ENCODE measurements at places on chromosomes 2 and 18.

- DNase-seq = no peak
Measured at GRCh38 chr2:120014226-120014980, 1.5 kb downstream of the EPB41L5 start.

- DNase-seq = no peak
Measured at GRCh38 chr2:8737571-8738175, 55.8 kb downstream of the ID2 start.

- DNase-seq = no peak
Measured at GRCh38 chr2:189092936-189093335, 86.6 kb downstream of the COL5A2 start.

DNA sequence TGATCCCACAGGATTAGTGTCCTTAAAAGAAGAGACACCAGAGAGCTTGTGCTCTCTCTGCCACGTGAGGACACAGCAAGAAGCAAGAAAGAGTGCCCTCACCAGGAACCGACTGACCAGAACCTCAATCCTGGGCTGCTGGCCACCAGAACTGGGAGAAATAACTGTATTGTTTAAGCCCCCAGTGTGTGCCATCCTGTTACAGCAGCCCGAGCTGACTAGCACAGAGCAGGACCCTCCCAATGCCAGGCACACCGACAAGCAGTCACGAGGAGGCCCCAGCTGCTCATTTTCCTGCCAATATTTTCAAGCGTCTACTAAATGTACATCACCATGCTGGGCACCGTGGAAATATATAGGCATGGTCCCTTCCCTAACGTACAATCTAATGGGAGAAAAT lies 17.1 kb downstream of the FAM178B start:
- DNase-seq = no peak

GRCh38 chr2:23745068-23745725 lies 181.7 kb downstream of the ATAD2B start:
- DNase-seq = no peak

GRCh38 chr2:160741815-160742214 lies 248.2 kb upstream of the RBMS1 start:
- no peak for DNase-seq

GRCh38 chr18:80034852-80035406 lies 695 bp downstream of the RBFA start:
- no peak for DNase-seq

GRCh38 chr18:3450012-3450798 lies at the start of gene TGIF1:
TGIF1 (plus strand) TSS chr18:3450172; CDS start chr18:3450490, 318 bp downstream.
- peak; percentile 45 for DNase-seq

GRCh38 chr2:122804494-122804893 lies 1049.0 kb downstream of the TSN start:
- DNase-seq = no peak

- DNase-seq = no peak
Measured at GRCh38 chr2:226213717-226214116, 585.9 kb downstream of the IRS1 start.

DNA sequence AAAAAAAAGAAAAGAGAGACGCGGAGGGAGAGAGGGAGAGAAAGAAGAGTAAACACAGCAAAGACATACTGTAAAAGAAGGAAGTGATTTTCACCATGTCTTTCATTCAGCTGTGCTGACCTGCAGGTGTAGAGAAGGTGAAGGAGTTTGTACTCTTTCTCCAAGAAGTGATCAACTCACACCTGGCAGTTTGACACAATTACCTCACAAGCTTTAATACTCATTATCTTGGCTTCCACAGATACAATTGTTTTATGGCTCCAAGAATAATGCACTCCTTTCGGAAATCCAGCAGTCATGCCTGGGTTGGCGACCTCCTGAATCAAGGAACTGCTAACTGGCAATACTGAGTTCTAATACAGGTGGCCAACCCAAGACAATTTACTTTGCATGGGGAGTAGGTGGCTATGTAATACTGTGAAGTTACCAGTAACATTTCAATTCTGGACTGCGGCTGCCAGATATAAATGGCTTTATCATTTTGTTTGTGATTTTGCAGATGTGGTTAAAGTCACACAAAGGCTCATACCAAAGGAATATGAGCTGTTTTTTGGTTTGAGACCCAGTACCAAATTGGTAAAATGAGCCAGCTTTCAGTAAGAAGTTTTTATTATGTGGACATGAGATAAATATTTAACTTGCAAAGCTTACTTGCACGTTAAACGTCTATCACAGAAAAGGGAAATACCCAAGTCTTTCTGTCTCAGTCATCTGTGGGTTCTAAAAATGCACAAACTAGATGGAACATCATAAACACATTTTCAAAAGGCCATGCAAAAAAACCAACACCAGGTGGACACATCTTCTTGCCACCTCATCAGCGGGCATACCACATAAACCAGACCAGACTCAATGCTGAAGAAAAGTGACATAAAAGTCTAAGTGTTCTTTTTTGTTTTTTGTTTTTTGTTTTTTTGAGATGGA lies 69.3 kb downstream of the NCKAP5 start:
- DNase-seq = peak; percentile 27

GRCh38 chr2:70820499-70820898 lies at the start of gene CLEC4F:
CLEC4F (minus strand) TSS chr2:70820599; CDS start chr2:70820523, 76 bp downstream.
- no peak for DNase-seq

- DNase-seq = no peak
Measured at GRCh38 chr2:30686669-30687068, 120.6 kb downstream of the CAPN13 start.

GRCh38 chr2:11967946-11968465 lies 221.6 kb downstream of the LPIN1 start:
- DNase-seq = no peak

GRCh38 chr2:202815548-202816360 lies 55.8 kb downstream of the ICA1L start:
- DNase-seq = no peak

- no peak for DNase-seq
Measured at GRCh38 chr2:162317058-162317742, 1.3 kb downstream of the IFIH1 start.

- peak; percentile 29 for DNase-seq
Measured at GRCh38 chr2:161090411-161090810, 69.8 kb upstream of the TANK start.

- no peak for DNase-seq
Measured at GRCh38 chr2:137842430-137842829, 121.8 kb upstream of the HNMT start.
